ENCODE measurements at places on chromosomes 6 and 20. TPM values are rescaled to one million over a fixed set of nuclear protein-coding genes. Genes with fewer than 3 reads are reported as not detected.

NR2E1 gene
- not detected for total RNA-seq

JAG1 gene
- total RNA-seq = 0.15 TPM

ACAT2 gene
- total RNA-seq = 115 TPM

MAP7 gene
- total RNA-seq = 1.3 TPM

CST4 gene
- not detected for total RNA-seq

SNAP25 gene
- total RNA-seq = 0.63 TPM

SLC2A10 gene
- not detected for total RNA-seq

TTPAL gene
- total RNA-seq = 18.1 TPM

CENPW gene
- total RNA-seq = 84.7 TPM

LKAAEAR1 gene
- total RNA-seq = not detected

RNF182 gene
- total RNA-seq = not detected

ARMH2 gene
- total RNA-seq = not detected
